ENCODE measurements at places on chromosomes 4 and X. TPM values are rescaled to one million over a fixed set of nuclear protein-coding genes. Genes with fewer than 3 reads are reported as not detected.

DNA sequence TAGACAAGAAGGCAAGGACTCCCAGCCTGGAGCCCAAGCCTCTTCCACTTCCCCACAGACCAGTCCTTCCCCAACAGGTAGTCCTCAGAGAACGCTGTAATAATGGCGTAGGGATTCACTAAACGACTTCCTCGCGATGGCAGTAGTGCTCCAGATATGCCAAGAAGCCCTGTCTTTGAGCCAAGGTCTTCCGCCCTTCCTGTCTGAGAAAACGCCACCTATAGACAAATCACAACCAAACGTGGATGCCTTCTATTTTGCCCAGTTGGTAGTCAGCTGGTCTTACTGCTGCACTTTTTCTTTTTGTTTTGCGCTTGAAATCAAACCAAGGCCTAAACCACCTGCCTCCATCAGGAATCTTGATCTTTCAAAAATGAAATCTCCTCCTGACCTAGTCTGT is 203.3 kb downstream of the OR13H1 start:
- DNase-seq: no peak

DNA sequence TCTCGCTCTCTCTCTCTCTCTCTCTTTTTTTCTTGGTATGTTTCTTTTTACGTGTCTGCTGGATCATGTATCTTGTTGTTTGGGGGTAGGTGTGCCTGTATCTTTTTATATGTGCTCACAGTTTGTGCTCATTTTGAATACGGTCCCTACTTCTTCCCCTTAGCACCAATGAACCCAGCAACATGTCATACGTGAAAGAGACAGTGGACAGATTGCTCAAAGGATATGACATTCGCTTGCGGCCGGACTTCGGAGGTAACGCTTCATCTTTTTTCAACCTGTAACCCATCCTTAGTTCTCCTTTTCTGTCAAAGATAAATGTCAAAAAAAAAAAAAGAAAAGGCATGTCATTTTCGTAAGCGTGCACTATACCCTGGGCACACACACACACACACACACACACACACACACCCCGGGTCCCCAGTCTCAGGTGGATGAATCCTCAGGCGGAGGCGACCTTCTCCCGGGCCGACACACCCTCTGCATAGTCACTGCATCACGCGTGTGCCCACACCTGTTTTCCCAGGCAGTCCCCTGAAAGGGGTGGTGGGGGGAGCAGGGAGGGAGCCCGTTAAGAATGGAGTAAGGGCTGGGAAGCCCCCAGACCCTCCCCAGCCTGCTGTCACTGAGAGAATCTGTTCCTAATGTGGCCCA is 511 bp downstream of the GABRB1 start:
- no peak for DNase-seq

DNA sequence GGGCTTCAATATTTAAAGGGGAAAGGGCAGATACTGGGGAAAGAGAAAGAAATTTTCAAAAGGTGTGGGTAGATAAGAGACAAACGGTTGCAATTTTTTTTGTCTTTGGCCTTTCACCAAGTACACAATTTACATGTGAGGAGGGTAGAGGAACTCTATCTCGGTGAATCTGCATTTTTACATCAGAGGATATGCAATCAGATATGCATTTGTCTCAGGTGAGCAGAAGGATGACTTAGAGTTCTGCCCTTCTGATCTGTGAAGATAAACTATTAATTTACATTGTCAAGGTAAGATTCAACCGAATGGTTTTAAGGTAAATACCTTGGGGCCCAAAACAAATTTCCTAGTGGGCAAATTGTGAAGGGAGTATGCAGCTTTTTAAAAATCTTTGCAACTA is 169.9 kb downstream of the COX18 start:
- DNase-seq: no peak

DNA sequence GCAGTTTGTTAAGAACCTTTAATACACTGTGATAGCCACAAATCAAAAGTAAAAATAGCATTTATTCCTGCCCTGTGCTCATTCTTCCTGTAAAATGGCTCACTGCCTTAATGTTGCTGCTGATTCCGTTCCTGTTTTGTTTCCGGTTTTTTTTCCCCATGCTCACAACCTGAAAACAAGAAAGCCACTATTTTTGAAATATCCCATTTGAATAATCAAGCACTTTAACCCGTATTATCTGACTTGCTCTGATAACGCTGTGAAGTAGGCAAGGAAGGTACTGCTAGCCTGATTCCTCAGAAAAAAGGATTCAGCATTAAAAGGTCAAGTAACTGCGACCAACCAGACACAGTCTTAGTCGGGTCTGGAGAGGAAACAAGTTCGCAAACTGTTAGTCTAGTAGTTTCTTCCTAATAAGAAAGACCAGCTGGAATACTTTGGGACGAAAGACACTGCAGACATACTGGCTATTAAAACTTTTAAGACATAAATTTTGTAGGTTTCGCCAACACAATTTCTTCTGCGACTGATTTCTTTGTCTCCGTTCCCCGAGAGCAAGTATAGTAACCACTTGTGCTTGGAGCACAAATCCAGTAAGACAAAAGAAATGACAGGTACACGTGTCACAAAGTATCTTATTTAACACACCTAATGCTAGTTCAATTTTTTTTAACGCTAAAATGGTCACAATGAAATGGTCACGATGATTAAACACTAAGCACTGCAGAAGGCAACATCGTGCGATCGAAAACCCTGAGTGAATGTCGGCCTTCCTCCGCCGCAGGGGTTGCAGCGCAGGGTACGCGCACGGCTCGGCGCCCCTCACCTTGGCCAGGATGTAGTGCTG is 802 bp downstream of the COX18 start:
- DNase-seq: no peak

Gene GPRASP1
- 32.6 TPM for total RNA-seq

Measured in occipital lobe (tissue), 3 donors.